ENCODE measurements at places on chromosomes 1 and 21. TPM values are rescaled to one million over a fixed set of nuclear protein-coding genes. Genes with fewer than 3 reads are reported as not detected.

TP53BP2 gene
- 8.4 TPM for polyA plus RNA-seq

S1PR1 gene
- polyA plus RNA-seq: 247 TPM

KCNA2 gene
- polyA plus RNA-seq: not detected

GRCh38 chr1:116835161-116835560, 74.6 kb upstream of the PTGFRN start:
- DNase-seq: no peak

DNA sequence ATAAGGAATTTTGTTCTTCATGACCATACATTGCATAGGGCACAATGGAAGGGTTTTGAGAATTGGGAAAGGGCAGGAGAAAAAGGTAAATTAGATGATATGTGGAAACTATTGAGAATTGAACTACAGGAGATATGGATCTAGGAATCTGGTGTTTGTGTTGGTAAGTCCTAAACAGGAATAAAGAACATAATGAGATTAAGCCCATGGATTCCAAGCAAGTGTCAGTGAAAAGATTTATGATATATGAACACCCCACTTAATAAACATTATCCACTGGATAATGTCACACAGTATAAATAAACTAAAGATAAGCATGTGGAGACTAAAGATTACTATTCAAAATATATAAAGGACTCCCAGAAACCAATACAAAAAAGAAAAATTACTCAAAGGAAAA, 98.2 kb downstream of the TNFSF18 start:
- DNase-seq: no peak

GRCh38 chr21:26136671-26137070, 33.9 kb downstream of the APP start:
- no peak for DNase-seq

DNA sequence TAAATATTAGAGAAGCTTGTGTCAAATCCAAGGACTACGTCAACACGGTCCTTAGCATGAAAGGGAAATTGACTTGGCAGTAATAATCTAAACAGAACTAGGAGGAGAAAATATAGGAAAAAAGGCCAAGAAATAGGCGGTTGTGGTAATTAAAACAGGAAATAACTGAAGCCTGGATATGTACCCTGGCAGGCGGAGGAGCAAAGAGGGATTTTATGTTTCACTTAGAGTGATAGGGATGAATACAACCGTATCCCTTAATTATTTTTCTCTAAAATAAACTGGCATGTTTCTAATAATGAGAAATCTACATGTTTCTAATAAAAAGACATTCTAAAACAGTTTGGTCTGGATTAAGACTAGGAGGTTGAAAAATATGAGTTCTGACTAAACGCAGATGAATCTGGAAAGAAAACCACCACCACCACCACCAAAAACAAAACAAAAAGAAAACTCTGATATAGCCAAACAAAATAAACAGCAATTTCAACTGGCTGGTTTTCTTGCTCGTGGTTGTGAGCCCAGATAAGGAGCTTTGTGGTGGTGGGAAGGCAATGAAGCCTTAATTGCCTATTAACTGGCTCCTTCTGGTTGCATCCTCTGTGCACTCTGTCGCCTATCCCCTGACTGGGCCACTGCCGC, 334.2 kb upstream of the SNX7 start:
- DNase-seq: no peak

- DNase-seq: no peak
These were observed 17.3 kb upstream of the FGR start for GRCh38 chr1:27652111-27652864.

DNA sequence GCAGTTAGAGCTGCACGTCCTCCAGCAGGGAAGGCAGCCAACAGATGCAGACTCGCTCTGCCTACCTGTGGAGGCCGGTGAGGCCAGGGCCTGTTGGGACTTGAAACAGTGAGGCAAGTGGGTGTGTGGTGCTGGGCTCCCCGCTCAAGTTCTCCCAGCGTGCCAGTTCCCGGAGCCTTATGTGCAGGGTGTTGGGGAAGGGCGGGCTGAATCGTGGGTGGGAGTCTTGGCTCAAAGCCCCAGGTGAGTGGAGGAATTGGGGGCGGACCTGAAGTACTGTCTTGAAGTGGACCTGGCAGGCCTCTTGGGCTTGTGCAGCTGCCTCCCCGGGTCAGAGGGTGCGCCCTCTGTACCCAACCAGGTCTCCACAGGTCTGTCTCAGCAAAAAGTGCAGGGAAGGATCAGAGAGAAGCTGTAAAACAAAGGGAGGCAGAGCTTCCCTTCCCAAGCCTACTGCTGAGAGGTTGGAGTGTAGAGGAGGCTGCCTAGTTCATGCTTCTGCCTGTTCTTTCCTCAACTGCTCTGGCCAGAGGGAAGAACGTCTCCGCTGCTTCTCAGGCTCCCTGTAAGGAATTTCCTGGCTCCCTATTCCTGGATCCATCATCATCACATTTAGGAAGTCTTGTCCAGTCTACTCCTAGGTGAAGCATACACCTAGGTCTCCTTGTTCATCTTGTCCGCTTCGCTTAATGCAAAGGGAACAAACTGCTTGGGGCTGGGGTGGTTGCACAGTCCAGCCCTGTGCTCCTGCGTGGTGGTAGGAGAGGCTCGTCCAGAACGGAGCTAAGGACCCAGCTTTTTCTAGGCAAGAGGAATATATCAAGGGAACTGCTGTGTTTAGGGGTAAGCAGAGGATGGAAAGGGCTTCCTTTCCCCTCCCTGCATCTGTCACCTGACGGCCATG, 14.9 kb downstream of the UTP11 start:
- no peak for DNase-seq

Measured in naive thymus-derived CD4-positive, alpha-beta T cell (primary cell).